ENCODE measurements at places on chromosomes 1 and 21. TPM values are rescaled to one million over a fixed set of nuclear protein-coding genes. Genes with fewer than 3 reads are reported as not detected.

GRCh38 chr1:166300767-166301166 lies 134.0 kb upstream of the FAM78B start:
- DNase-seq, result no peak

- DNase-seq, result peak; percentile 11
These were observed 556.0 kb upstream of the CXADR start for GRCh38 chr21:16956824-16957223.

DNA sequence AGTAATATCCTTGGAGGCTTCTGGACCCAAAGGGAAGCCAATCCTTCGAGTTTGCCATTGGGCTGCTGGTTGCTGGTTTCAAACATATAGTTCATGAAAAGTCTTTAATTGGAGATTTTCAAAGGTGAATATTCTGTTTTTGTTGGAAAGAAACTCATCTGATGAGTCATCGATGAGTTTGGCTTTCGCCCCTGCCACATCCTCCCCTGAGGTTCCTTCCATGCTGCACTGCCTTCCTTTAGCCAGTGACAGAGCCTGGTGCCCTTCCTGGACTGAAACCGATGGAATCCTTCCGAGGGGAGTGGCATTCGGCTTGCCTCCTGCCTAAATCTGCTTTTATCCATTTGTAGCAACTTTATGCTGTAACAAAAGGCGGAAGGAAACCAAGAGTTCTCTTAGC lies 550.0 kb downstream of the KIF26B start:
- no peak for DNase-seq

DNA sequence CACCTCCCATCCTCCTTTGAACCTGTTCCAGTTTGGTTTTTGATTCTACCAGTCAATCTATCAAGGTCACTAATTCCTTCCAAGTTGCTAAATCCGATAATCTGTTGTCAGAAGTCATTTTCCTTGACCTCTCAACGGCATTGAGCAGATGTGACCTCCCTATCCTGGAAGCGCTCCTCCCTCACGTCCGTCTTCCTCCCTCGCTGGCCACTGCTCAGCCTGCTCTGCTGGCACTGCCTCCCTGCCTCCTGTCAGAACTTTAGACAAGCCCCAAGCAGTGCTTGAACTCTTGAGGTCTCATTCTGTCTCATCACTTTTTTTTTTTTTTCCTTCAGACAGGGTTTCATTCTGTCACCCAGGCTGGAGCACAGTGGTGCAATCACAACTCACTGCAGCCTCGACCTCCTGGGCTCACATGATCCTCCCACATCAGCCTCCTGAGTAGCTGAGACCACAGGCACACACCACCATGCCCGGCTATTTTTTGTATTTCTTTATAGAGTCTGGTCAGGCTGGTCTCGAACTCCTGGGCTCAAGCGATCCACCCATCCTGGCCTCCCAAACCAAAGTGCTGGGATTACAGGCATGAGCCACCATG lies 4.4 kb upstream of the ACOT7 start:
- DNase-seq, result no peak

- peak; percentile 97 for DNase-seq
These were observed at the start of gene LCA5L for GRCh38 chr21:39445321-39446269. Gene LCA5L (minus strand): TSS chr21:39445778. CDS start chr21:39428493, 17,285 bp downstream.

DNA sequence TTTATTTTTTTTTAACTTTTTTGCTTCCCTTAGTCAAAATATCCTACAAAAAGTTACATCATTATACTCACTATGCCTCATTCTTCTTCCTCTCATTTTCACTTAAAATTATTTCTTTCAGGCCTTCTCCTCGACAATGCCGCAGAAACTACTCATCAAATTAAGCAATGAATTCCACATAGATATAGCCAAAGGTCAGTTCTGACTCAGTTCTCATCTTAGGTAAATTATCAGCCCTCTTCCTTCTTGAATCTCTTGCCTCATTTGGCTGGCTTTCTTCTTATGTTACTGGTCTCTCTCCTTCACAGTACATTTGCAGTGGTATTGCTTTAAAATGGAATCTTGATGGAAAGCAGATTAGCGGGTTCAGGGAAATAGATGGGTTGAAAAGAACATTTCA lies 260.7 kb upstream of the BRINP3 start:
- no peak for DNase-seq

GRCh38 chr1:200897259-200897658 lies 2.6 kb downstream of the INAVA start:
- DNase-seq, result no peak

DNA sequence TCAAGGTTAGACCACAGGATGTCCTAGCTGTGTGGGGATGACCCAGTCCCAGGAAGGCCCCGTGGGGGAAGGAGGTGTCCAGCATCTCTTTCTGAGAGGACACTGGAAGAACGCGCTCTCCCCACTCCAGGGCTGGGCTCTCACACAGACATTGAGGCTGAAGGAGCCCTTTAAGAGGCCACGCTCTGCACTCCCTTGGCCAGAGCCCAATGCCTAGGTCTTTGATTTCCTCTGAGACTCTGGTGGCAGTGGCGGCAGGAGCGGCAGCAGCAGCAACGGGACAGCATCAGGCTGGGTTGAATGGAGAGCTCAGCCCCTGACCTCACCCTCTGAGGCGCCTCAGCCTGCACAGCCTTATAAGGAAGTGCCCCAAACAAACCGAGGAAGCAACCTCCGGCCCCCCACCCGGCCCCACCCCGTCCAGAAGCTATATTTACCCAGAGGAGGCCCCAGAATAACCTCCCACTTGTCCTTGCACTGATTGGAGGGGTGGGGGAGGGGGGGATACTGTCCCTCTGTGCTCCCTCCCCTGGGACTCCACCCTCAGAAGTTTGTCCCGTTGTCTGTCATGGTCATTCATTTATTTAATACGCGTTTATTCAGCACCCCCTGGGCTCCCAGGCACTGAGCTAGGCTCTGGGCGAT lies 12.3 kb downstream of the NES start:
- peak; percentile 83 for DNase-seq

DNA sequence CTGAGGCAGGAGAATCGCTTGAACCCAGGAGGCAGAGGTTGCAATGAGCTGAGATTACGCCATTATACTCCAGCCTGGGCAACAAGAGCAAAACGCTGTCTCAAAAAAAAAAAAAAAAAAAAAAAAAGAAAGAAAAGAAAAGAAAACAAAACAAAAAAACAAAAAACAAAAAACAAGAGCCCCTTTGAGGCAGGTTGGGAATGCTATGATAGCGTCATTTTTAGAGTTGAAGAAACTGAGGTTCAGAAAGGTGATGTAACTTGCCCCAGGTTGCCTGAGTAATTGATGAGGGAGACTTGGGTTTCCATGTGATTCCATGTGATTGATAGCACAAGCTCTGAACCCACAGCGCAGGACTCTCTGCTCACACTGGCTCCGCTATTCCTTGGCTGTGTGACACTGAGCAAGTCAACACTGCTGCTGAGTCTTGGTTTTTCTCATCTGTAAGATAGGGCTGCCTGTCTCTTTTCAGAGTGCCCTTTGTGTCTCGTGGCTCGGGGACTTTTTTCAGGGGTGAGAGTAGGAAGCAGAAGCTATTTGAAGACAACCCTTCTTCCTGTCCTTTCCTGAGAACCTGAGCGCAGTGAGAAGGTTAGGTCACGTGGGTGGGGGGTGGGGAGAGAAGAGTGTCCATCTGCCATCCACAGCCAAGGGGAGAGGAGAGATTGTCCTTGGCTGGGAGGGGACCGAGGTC lies 2.5 kb downstream of the CNR2 start:
- DNase-seq, result no peak

DNA sequence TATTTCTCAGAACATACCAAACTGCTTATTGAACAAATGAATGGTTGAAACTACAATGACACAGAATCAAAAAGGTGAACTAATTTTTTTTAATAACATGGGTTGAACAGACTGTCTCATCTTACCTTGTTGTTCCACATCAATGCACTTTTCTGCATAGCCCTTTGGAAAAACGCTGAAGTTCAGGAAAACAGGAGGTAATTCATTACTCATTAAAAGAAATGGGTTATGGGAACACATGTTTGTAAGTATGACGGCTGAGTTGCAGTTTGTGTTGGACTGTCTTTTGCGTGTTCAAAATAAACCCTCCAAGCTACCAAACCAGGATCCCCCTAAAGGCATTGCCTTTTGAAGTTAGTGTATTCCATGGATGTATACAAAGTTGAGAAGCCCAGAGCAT lies 514.9 kb upstream of the PKN2 start:
- no peak for DNase-seq

The CD244 gene
- total RNA-seq, result not detected

The CPLANE2 gene
- total RNA-seq, result 3.0 TPM

The SLAMF7 gene
- 0.41 TPM for total RNA-seq

The SPRR4 gene
- not detected for total RNA-seq

The GRHL3 gene
- 26.8 TPM for total RNA-seq

The DIO1 gene
- not detected for total RNA-seq
